RWPE1 (cell line): ENCODE measurements at places on chromosomes 7 and 10.
A peak's percentile ranks its signal among the peaks of the same experiment; 100 is the strongest.

- no peak for DNase-seq
These were observed 143.7 kb downstream of the SFMBT2 start for GRCh38 chr10:7267142-7267541.

DNA sequence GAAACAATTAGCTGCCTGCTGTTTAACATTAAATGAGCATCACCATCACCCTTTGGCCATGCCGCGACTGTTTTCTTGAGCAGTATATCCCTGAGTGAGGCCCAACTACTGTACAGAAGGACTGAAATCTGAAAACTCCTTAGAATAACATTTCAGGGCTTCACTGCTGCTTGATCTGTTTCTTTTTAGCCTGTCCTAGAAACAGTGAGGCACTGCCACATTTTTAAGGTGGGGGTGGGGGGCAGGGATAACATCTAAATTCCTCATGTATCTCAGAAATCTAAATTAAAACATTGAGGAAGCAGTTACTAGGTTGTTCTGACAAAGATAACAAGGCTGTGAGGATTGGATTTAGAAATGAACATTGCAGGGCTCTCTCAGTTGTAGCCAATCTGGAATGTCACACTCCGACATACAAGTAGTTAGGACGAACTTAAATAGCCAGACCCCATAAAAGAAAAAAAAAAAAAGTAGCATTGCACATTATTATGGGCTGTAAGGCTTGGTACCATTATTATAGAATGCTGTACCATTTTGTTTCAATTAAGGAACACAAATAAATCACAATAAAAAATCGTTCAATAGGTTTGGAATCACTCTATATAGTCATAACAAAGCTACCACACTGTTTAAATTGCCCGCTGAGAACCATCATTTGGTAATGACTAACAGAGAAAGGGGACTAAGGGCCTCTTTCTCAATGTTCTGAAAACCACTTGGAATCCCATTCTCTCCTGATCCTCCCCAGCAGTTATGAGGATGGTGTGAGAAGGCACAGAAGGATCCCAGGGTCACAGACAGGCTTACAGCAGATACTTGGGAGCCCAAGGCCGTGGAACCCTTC, 256.1 kb downstream of the INHBA start:
- no peak for DNase-seq

- DNase-seq = peak; percentile 17
These were observed 93.4 kb downstream of the AVL9 start for GRCh38 chr7:32588657-32589056.

- no peak for DNase-seq
These were observed 28.8 kb upstream of the KMT2E start for GRCh38 chr7:104985259-104985617.

DNA sequence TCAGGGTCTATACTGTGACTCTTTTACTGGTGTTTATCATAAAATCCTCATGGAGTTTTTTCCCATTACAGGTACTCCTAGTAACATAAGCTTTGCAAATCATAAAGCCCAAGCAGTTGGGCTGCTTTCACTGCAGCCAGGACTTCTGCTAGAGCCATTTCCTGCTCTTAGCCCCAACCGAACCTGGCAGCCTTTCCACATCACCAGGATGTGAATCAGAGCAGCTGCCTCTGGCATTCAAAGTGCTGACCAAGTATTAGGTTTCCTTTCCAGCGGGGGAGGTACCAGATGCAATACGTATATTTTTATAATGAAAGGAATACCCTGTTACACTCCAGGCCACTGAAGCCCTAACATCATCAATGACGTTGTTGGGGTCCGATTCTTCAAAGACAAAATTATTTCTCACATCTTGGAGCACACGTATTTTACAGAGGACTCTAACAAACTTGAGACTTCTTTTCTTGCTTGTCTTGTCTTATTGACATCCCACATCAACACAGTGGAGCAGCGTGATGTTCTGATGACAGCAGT, 3.6 kb upstream of the HTR5A start:
- DNase-seq = peak; percentile 67
